ENCODE measurements at places on chromosomes 3 and 15.

- DNase-seq: no peak
Observed at GRCh38 chr3:189282189-189282588, 110.4 kb downstream of the TPRG1 start.

- DNase-seq: no peak
Observed at GRCh38 chr3:120100711-120101110, 6.5 kb upstream of the GSK3B start.

DNA sequence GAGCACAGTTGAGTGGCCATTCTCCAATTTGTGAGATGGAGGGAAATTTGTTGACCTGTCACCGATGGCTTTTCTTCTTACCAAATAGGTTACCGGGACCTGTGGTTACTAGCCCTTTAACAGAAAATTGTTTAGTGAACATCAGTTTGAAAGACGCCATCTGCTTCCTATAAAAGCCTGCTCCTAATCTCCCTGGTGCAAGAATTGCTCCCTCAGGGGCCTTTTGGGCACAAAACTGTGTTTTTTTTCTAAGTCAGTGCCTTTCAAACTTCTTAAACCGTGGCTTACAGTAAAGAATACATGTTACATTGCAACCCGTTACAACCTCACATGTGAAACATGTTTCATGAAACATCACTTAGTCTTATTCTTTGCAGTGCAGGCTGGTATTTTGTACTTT is 15.0 kb downstream of the CACNA2D3 start:
- DNase-seq: no peak

GRCh38 chr3:61820306-61820992 is 259.1 kb downstream of the PTPRG start:
- no peak for DNase-seq

- DNase-seq: no peak
Observed at GRCh38 chr3:100941451-100941850, 51.8 kb downstream of the ABI3BP start.

GRCh38 chr3:65202395-65202794 is 514.6 kb upstream of the ADAMTS9 start:
- no peak for DNase-seq

GRCh38 chr15:68196445-68197169 is 8.5 kb downstream of the CALML4 start:
- DNase-seq: no peak

DNA sequence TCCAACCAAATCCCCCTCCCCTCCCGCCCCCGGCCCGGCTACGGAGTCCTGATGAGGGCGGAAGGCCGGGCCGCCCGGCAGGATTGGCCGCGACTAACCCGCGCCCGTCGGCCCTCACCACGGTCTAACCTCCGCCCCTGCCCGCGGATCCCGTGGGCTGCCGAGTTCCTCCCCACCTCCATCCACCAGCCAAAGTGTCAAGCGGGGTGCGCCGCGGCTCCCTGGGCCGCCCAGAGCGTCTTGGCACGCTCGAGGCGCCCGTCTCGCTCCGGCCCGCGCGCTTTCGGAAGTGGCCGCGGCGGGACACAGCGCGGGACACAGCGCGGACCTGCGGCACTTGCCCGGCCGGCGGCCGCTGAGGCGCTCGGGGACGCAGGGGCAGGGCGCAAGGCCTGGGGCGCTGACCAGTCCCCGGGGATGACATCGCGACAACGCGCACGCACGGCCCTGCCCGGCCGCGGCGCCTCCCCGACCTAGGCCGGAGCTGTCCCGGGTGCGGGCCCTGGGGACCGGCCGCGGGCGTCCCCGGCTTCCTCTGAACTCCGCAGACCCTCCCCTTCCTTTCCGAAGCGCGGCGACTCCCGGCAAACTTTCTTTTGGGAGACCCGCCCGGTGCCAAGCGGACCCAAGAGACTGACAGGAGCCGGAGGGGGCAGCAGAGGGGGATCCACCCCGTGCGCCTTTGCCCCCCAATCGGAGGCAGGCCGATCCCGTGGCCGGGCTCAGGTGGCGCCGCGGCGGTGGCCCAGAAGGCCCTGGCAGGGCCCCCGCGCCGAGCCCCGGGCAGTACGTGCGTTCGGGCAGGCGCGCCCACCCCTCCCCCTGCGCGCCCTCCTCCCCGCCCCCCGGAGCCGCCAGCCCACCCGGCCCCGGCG is 112.8 kb upstream of the ICE2 start:
- peak; percentile 72 for DNase-seq

- no peak for DNase-seq
Observed at GRCh38 chr3:52167240-52167639, 13.0 kb upstream of the POC1A start.

DNA sequence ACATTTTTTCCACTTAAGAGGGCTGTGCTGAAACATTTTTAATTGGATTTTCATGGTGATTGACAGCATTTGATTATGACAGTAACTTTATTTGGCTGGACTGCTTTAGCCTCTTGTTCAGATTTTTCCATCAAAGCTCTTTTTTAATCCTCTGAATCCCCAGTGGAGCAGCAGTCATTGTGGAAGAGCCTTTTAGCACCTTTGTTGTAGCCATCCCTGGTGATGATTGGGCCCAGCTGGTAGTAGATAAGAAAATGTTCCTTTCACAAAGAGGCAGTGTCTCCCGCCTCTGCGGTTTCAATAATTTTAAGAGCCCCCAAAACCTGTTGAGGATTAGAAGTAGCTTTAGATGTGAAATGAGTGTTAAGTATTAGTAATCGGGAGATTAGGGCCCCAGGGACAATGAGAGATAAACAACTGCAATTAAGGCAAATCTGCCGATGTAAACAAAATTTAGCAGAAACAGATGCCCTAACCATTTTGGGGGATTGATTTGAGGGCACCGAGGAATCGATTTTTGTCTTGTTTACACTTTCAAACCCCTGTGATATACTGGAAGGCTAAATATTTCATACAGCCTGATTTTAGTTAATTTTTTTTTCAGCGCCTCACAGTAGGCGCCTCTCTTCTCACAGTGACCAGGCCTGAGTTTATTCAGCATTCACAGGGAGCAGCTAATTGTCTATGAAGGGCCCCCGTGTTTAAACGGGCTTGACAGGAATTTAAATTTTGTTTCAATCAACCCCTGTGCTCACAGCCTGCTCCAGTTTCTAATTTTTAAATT is 43.2 kb upstream of the SKOR1 start:
- DNase-seq: no peak

- DNase-seq: no peak
Observed at GRCh38 chr3:27719314-27720003, 2.7 kb downstream of the EOMES start.
